ENCODE measurements at places on chromosomes 1 and 21. TPM values are rescaled to one million over a fixed set of nuclear protein-coding genes. Genes with fewer than 3 reads are reported as not detected.

ADCY10 gene
- total RNA-seq = 0.35 TPM

- no peak for DNase-seq
Observed at GRCh38 chr1:111856411-111857185, 100.9 kb downstream of the DDX20 start.

DNA sequence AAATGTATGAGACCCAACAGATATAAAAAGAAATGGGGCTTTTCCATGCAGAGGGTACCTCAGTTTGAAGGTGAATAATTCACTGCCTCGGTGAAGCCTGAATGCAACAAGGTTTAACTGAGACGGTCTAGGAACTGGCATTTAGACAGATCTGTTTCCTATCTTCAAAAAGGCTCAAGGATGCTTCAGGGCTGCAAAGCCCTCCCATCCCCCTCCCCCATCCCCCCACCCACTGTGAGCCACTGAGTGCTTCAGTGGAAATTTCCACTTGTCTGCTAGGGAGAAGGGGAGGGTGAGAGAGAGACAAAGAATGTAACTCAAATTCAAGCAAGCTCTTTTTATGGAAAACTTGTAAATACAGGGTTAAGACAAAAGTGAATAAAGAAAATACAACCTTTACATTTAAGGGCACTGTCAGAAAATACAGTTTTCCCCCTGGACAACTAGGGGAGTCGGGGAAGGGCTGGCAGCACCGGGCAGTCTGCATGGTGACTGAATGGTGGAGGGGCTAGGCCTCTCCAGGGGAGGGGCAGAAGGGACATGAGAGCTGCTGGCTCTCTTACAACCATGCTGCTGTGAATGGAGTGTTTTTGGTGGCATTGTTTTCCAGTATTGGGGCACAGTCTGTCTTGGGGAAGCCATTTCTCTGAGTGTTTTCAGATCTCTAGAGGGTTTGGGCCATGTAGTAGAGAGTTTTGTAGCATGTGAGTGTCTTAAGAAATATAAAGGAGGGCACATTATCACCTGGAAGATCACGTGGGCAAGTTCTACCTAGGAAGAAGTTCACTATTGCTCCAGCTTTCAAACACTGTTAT lies 56.7 kb downstream of the MRPS6 start:
- no peak for DNase-seq

- DNase-seq = peak; percentile 26
Observed at GRCh38 chr1:167501515-167502191, 16.7 kb downstream of the CD247 start.

DNA sequence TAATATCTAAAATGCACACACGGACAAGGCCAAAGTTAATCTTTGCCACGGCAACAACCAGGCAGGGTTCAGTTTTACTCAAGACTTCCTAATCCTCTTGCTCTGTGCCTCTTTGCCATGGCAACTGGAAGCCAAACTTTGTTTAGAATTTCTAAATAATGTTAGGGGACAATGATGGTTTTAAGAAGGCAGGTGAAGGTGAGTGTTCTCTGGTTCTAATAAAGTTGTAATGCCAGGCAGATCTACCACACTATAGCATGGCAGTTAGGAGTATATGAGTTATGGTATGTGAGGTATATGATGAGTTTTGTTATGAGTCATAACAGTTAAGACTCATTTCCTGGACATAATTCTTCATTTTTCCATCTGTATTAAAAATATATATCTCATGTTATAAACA lies 2.7 kb downstream of the PTPRC start:
- no peak for DNase-seq

- no peak for DNase-seq
Observed at GRCh38 chr1:33275195-33275594, 18.9 kb downstream of the ZNF362 start.

Data from right atrium auricular region (tissue), 2 donors.